Activated CD4-positive, alpha-beta T cell treated with anti-CD3 and anti-CD28 coated beads, Interleukin-2, amount 50 U/mL, for 4 hours (primary cell): ENCODE measurements at places on chromosomes 1 and 21.
A peak's percentile ranks its signal among the peaks of the same experiment; 100 is the strongest.

DNA sequence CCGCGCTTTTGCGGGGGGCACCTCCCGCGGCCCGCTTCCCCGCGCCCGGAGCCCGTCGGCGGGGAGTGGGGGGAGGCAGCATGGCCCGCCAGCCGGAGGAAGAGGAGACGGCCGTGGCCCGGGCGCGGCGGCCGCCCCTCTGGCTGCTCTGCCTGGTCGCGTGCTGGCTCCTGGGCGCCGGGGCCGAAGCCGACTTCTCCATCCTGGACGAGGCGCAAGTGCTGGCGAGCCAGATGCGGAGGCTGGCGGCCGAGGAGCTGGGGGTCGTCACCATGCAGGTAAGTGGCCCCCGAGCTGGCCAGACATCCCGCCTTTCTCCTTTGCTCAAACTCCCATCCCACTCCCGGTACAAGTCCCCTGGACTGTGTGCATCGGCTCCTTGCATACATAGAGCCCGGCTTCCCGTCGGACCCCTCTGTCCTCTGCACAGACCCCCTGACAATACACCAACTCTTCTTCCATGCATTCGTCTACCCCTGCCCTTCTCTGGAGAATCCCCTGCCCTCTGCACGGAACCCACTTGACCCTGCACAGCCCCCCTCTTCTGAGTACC lies 812 bp downstream of the CACHD1 start:
- no peak for DNase-seq

DNA sequence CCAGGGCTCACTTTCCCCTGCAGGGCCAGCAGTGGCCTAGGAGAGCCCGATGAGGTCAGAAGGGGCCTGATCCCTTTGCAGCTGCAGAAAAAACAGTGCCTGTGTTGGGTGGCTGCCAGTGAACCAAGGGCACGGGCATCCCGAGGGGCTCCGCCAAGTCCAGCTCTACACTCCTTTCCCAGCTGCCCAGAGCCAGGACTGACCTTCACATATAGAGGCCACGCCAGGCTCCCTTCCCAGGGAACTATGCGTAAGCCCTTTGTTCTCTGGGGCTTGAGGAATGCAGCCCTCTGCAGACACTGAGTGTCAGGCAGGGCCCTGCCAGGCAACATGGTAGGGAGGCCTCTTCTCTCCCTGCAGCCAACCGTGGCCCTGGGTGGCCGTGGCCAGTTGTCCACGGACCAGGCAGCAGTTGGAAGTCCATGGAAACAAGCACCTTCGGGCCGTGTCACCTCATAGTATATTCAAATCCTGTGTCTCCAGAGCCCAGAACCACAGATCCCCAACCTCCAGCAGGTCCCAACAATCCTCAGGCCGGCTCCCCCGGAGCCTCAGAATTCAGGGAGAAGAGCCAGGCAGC lies 194.0 kb downstream of the NPHP4 start:
- no peak for DNase-seq

DNA sequence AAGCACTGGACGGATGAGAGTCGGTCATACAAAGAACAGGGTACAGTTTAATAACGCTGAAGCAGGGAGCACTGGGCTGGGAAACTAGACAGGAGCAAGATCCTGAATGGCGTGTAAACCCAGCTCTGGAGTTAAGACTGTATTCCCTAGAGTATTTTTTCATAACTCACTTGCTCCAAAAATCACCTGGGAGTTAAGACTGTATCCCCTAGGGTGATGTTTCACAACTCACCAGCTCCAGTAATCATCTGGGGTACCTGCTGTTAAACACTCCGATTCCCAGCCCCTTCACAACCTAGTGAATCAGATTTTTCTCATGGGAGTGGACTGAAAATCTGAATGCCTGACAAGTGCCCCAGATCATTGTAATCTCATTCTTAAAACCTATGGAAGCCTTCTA lies 123.2 kb downstream of the MAB21L3 start:
- no peak for DNase-seq

- no peak for DNase-seq
Observed at GRCh38 chr1:155006601-155007101, 4.0 kb downstream of the ZBTB7B start.

GRCh38 chr1:230287674-230288315 lies 138.3 kb downstream of the PGBD5 start:
- no peak for DNase-seq

GRCh38 chr1:227343727-227344551 lies 25.6 kb upstream of the CDC42BPA start:
- DNase-seq, result no peak

DNA sequence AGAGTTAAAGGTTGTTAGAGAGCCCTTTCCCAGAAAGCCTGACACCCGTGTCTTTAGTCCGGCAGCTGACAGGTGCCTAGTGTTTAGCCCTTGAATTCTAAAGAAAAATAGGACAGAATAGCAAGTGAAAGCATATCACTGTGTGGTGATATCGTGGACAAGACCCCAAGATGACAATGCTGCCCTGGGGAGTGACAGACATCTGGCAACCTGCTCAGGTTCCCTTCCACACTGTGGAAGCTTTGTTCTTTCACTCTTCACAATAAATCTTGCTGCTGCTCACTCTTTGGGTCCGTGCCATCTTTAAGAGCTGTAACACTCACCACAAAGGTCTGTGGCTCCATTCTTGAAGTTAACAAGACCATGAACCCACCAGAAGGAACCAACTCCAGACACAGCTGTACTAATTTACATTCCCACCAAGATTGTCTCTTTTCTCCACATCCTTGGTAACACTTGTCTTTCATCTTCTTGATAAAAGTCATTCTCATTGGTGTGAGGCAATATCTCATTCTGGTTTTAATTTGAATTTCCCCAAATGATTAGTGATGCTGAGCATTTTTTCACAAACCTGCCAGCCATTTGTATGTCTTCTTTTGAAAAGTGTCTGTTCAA lies 107.6 kb upstream of the SGIP1 start:
- no peak for DNase-seq

DNA sequence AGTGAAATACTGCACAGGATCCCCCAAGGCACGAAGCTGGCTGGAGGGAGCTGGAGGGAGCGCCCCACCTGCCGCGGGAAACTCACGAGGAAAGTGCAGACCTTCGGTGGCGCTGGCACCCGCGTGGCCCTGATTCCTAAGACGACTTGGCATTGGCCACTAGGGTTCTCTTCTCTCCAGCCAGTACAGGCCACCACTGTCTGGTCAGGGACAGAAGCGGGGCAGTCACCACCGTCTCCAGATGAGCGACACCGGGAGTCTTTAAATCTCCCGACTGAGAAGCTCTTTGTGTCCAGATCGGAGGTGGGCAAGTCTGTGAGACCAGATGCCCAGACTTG lies 19.2 kb upstream of the CHIA start:
- no peak for DNase-seq

- no peak for DNase-seq
Observed at GRCh38 chr21:27572696-27573095, 605.8 kb upstream of the ADAMTS5 start.

GRCh38 chr1:43373066-43373940 lies 5.5 kb upstream of the ELOVL1 start:
- no peak for DNase-seq

- no peak for DNase-seq
Observed at GRCh38 chr1:3435666-3436065, 18.8 kb upstream of the ARHGEF16 start.

DNA sequence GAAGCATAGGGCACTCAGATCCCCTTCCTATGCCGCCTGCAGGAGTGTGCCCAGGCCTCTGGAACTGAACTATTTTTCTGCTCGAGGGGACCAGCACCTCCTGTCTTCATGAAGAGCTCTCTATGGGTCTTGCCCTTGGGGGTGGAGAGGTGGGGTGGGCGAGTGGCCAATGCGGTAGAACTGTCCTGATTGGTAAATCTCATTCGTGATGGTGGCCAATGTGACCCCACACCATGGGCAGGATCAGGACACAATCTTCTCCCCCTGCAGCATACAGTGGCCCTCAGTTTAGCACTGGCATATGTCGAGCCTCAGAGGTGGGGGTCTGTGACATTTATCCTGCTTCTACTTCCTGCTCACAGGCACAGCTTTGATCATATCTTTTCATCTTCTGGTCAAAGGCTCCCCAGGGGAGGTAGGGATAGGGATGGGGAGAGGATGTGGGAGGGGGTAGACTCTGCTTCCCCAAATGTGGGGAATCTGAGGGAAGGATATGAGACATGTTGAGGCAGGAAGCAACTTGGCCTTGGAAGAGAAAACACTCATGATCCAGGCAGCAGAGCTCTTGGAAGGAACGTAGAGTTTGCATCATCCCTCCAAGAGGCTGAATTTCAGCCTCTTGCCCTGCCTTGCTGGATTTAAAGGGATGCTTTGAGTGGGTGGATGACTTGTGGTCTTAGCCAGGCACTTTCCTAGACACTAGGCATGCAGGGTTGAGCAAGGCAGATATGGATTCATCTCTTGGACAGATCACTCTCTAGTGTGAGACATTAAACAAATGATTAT lies 81.8 kb downstream of the LAMC2 start:
- DNase-seq, result no peak

DNA sequence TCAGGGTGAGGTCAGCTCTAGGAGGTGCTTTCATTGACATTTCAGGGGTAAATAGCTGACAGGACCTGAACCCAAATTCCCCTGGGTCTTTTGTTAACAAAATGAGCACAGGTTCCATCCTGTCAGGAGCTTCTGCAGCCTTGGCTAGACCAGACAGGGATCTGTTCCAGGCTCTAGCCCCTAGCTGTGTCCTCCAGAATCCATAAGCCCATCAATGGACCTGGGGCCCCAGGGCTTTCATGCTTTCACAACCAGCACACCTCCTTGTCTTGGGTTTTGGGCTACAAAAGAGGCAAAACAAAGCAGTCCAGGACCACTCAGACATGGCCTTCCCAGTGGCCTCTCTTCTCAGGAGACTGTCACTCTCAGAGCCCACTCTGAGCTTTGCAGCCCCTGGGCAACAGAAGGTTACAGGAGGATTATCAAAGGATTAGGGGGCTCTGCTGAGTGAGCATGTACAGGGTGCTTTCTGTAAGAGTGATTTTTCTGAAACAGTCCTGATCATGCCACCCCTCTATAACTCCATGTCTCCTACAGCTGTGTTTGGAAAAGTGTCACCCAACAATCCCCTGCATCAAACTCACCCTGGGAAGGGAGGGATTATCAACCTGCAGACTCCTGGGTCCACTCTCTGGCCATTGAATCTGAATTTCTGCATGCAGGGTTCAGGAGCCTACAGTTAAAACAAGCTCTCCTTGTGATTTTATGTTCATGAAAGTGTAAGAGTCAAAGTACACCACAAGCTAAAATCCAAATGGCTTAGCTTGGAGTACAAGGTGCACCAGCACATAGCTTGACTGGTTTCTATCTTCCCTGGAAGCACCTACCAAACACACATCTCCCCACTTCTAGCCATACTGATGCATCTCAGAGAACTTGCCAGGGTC lies 67.7 kb upstream of the GCLM start:
- no peak for DNase-seq

DNA sequence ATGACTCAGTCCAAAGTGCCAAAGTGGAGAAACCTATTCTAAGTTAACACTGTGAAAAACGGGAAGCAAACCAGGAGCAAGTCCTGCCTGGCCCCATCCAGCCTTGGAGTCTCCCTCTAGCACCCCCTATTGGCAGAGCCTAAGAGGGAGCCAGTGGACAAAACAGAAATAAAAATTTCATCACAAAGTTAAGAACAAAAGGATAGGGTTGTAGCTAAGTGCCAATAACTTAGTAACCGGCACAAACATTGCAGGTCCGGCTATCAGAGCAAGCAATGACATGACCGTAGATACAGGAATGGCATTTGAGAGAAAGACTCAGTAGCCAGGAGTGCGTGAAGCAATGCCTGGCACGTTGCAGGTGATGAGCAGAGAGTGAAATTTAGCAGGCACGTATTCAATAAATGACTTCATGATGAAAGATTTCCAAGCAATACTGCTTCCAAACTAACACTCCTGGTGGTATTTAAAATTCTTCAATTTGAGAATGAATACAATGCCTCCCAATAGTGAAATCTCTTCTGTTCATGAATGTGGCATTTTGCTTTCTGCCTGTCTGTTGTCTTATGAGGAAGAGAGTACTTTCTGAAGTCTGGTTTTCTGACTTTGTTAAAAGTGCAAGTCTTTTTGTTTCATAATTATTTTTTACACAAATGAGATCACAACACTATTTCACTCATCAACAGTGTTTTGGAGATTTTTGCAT lies 391.0 kb downstream of the OMA1 start:
- DNase-seq, result no peak

- DNase-seq, result no peak
Observed at GRCh38 chr1:111228748-111229126, 1.2 kb downstream of the CHI3L2 start.

- no peak for DNase-seq
Observed at GRCh38 chr1:228867108-228867950, 132.1 kb downstream of the RHOU start.

- DNase-seq, result no peak
Observed at GRCh38 chr1:241423541-241424479, 66.8 kb upstream of the RGS7 start.

GRCh38 chr21:27134516-27134915 lies 167.6 kb upstream of the ADAMTS5 start:
- no peak for DNase-seq

DNA sequence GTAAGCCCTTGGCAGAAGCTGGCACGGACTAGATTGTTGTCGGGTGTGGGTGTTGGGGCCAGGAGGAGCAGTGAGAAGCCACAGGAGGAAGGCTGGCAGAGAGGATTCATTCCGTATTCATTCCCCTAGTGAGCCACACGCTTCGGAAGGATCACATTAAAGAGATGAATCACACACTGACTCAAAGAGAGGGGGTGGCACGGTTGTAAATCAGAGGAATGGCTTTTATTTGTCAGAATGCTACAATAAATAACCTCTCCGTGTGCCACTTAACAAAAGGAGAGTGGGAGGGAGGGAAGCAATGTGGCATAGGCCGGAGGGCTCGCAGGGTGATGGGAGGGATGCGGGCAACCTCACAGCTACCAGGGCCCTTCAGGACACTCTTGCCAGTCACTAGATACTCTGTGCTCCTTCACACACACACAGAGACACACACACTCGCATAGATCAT lies 135.5 kb downstream of the HIVEP3 start:
- DNase-seq, result peak; percentile 7

DNA sequence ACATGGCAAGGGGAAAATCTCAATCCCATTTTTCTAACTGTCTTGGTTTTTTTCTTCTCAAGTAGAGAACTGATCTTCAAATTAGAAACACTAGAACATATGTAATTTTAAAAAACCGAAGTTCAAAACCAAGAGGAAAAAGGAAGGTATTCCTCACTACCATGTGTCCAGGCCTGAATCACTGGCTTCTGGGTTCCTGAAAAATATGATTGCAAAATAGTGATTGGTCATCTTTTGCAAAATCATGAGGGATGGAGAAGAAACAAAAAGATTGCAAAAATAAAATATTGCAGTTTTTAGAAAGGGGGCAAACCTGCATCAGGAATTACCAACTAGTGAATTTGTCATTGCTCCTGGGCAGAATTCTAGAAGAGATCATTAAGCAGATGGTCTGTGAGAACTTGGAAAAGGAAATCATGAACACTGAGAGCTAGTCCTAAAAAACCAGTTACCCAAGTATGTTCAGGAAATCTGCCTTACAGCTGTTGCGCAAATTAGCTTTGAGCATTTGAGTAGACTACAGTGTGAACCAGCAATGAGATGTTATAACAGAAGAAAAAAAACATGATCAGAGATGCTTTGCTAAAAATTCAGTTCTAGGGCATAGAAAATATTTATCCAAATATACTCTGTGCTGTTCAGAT lies 49.4 kb downstream of the SPATA46 start:
- DNase-seq, result no peak

- no peak for DNase-seq
Observed at GRCh38 chr21:36504067-36505058, 24.4 kb upstream of the CLDN14 start.
